ENCODE measurements at places on chromosomes 3 and 15.

- no peak for DNase-seq
Observed at GRCh38 chr3:46361408-46362283, 7.7 kb downstream of the CCR2 start.

DNA sequence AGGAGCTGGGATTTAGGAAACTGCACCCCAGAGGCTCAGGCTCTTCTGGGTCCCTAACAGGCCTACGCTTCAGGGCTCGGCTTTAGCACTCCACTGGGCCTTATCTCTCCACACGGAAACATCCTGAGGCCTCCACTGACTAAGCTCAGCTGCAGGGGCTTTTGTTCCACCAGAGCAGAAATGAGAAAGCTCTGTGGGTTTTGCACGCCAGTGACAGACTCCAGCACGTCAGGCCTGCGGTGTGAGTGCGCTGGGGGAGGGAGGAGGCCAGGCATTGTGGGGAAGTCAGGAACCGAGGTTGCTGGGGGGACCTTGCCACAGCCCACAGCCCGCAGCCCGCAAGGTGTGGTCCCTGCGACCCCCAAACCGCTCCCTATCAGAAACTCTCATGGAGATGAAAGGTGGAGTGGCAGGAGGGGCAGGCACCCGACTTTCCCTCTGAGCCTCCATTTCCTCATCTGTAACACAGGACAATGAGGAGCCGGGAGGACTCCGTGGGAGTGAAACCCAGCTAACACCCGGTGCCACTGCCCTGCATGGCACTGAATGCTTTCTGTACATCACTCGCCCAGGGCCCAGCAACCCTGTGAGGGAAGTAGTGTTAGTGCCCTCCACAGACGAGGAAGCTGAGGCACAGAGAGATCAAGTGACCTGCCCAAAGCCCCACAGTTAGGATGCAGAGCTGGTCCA lies 106.5 kb downstream of the TPRA1 start:
- no peak for DNase-seq

DNA sequence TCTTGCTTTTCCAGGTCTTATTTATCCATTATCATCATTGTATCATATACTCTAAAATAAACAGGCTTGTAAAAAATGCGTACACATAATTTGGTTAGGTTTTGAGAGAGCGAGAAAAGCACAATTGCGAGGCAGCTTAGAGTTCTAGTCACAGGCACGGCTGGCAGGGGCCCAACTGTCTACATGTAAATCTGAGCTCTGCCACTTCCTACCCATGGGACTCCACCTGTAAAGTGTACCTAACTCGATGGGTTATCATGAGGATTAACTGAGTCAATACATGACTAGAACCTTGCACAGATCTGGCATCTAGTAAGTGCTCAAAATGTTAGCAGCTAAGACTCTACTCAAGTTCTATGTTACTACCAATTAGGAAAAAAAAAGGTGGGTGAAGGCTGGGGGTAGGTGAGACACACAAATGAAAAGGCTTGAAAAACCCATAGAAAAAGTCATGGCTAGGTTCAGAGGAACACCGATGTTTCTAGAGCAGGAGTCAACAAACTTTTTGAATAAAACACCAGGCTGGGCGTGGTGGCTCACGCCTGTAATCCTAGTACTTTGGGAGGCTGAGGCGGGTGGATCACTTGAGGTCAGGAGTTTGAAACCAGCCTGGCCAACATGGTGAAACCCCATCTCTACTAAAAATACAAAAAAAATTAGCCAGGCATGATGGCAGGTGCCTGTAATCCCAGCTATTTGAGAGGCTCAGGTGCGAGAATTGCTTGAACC lies 36.2 kb downstream of the GLB1 start:
- DNase-seq, result no peak

- DNase-seq, result no peak
Observed at GRCh38 chr3:101936419-101937356, 87.4 kb downstream of the NFKBIZ start.

GRCh38 chr3:24086206-24086605 lies 141.1 kb downstream of the NR1D2 start:
- no peak for DNase-seq

DNA sequence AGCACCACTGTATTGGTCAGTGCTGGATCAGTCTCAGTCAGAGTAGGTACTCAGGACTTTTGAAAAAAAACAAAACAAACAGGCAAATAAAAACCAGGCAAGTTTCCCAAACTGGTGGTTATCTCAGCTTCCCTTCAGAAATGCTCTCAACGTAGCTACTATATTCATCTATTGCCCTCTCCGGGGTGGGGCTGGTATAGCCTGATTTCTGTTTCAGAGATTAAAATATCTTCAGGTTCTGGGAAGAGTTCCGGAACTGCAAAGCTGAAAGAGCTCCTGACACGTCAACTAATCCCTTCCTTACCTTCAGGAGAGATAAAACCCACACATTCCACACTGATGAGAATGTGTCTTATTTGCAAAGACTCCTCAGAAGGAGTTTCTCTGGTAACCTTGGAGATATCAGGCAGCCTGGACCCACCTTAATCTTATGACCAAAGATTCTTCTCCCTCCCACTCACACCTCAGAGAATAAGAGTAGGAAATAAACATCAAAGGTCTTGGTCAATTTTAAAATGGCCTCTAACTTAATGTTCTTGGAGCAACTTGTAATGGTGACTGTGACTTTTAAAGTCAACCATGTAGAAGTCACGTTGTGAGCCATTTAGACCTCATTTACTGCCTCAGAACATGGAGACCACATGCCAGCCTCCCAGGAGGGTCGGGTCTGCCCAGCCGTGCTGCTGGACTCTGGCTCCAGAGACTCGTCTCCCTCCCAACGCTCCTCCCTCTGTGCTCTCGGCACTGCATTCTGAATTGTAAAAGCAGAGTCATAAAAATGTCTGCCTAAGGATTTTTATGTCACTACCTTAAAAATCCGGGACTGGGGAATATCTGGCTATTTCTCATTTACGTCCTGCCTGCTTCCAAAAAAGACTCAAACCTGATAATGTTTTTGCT lies 53.8 kb downstream of the CDCP1 start:
- DNase-seq, result no peak

DNA sequence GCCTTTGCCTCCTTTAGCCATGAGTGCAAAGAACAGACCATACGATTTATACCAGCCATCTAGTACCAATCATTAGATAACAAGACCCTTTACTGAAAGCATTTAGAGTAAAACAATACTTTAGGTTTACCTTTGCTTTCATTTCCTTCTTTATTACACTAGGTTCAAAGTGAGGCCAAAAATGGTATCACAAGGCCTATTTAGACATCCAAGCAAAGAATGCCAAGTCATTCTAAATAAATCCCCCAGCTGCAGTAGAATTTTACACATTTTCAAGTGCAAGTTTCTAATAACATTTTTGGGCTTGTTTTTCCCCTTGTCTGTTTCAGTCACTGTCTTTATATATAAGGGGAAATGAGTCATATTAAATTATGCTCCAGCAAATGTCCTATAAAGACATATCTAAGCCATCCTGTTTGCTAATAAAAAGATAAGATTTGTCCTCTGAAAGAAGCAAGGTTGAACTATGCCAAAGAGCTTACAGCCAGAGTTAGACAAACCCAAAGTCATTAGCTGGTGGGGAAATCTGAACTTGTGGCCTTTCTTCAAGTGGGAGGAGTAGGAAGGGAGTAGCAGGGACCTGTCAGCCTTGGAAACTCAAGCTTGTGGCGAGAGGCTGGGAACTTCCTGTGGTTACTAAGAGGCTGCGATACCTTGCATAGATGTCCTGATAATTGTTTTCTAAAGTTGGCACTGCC lies 232.7 kb downstream of the MECOM start:
- DNase-seq, result no peak

- no peak for DNase-seq
Observed at GRCh38 chr3:4704552-4704951, 211.4 kb downstream of the ITPR1 start.

Measured in left hindlimb (tissue), 1 donor.